Spinal cord (tissue), 10 donors: ENCODE measurements at places on chromosomes 16 and 17. TPM values are rescaled to one million over a fixed set of nuclear protein-coding genes. Genes with fewer than 3 reads are reported as not detected.

The TBC1D3E gene
- not detected for total RNA-seq

The CMTM2 gene
- 1.7 TPM for total RNA-seq

The FOXF1 gene
- 0.69 TPM for total RNA-seq

The DLX4 gene
- not detected for total RNA-seq

The SSTR5 gene
- total RNA-seq, result 0.88 TPM

The PABPN1L gene
- not detected for total RNA-seq

The KRT27 gene
- total RNA-seq, result not detected

The PARN gene
- total RNA-seq, result 26.3 TPM

The CA4 gene
- total RNA-seq, result 6.2 TPM

The COL1A1 gene
- total RNA-seq, result 2,315 TPM

The TEX14 gene
- 0.33 TPM for total RNA-seq

The OR1F1 gene
- total RNA-seq, result 0.20 TPM

The IRX3 gene
- 4.2 TPM for total RNA-seq

The VTN gene
- 3.0 TPM for total RNA-seq

The EVPLL gene
- total RNA-seq, result 0.10 TPM

The SPNS2 gene
- 17.7 TPM for total RNA-seq

The GAST gene
- not detected for total RNA-seq

The SNAI3 gene
- total RNA-seq, result 0.30 TPM

The FOXC2 gene
- total RNA-seq, result 9.6 TPM

The ARL5C gene
- total RNA-seq, result not detected

The UBN1 gene
- 13.8 TPM for total RNA-seq

The CAPNS2 gene
- total RNA-seq, result 0.50 TPM

The USP43 gene
- 3.9 TPM for total RNA-seq

The CCDC200 gene
- not detected for total RNA-seq

The TEKT5 gene
- 0.28 TPM for total RNA-seq

The ABI3 gene
- 4.8 TPM for total RNA-seq

The BCAR1 gene
- total RNA-seq, result 25.1 TPM

The HOXB7 gene
- total RNA-seq, result 16.6 TPM

The SLC9A5 gene
- 1.7 TPM for total RNA-seq

The IRX6 gene
- total RNA-seq, result 0.10 TPM

The CEP95 gene
- 57.7 TPM for total RNA-seq

The CD7 gene
- not detected for total RNA-seq

The FNDC8 gene
- not detected for total RNA-seq

The CFAP97D1 gene
- total RNA-seq, result not detected

The FAM171A2 gene
- 12.1 TPM for total RNA-seq

The P2RX5 gene
- 8.4 TPM for total RNA-seq

The TCAP gene
- total RNA-seq, result 1.6 TPM

The SLC6A2 gene
- total RNA-seq, result 0.11 TPM

The CRHR1 gene
- 3.2 TPM for total RNA-seq

The SYCE1L gene
- total RNA-seq, result 14.4 TPM

The TPSD1 gene
- not detected for total RNA-seq

The RHBDF1 gene
- 19.0 TPM for total RNA-seq

The COX11 gene
- total RNA-seq, result 81.0 TPM

The PRSS36 gene
- 2.8 TPM for total RNA-seq

The KRT25 gene
- total RNA-seq, result 0.40 TPM

The IL17C gene
- total RNA-seq, result not detected

The MATCAP1 gene
- total RNA-seq, result 34.6 TPM

The TMEM231 gene
- total RNA-seq, result 25.1 TPM

The METTL26 gene
- 73.3 TPM for total RNA-seq

The GPR139 gene
- total RNA-seq, result 0.72 TPM

The ODAD4 gene
- 2.0 TPM for total RNA-seq

The SLC12A3 gene
- total RNA-seq, result 0.20 TPM

The TNK1 gene
- total RNA-seq, result 1.5 TPM

The ZG16B gene
- 0.59 TPM for total RNA-seq

The KRTAP1-5 gene
- not detected for total RNA-seq

The HOXB8 gene
- total RNA-seq, result 23.7 TPM
